ENCODE measurements at places on chromosomes 6 and 20.
A peak's percentile ranks its signal among the peaks of the same experiment; 100 is the strongest.

- no peak for DNase-seq
Observed at GRCh38 chr20:37513779-37514359, 7.2 kb upstream of the NNAT start.

- no peak for DNase-seq
Observed at GRCh38 chr6:44464527-44465310, 77.2 kb downstream of the CDC5L start.

DNA sequence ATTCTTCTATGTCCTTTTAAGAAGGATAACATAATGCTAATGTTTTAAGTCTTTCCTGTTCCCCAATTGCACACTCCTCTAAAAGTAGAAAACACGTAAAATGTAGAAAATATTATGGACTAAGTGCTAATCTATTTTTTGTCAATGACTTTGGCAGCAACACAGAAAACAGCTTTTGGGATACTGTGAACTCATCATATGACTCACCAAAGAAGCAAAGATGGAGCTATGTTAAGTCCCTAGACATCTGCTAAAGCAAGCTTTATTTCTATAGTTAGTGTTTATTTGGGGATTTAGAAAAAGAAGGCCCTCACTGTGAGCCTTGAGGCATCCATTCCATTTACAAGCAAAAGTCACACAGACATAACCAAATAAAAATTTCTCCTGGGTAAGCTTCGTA lies 23.0 kb downstream of the OPN5 start:
- DNase-seq: no peak

DNA sequence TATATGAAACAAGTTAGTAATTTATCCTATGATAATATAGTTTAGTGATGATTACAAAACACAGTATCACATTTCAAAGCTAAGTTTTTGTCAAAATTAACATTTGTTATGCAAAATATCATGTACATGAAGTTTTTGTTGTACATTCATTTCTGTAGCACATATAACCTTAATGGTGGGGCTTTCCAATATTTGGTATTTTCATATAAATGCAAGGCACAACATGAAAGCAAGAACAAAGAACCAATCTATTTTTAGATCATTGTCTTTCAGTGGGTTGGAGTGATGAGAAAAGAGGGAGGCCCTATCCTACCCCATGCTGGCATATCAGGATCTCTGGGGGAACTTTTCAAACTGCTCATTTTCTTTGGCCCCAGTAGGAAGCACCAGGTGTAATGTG lies 53.4 kb downstream of the FAM83B start:
- DNase-seq: no peak

- DNase-seq: peak; percentile 22
Observed at GRCh38 chr6:137878486-137879285, 11.6 kb downstream of the TNFAIP3 start.

DNA sequence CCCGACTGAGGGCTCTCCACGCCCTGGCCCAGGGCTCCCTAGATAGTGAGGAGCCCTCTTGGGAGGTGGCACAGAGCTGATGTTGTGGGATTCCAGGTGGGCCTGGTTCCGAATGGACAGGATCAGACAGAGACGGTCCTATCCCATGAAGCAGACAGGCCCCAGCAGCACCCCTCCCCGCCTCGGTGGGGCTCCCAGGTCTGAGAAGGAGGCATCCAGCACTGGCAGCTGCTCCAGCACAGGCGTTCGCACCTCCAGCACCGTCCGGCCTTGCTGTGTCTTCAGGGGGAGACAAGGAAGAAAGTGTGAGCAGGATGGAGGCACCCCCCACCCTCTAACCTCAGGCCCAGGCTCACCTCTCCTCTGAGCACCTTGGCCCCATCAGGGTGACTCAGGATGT lies 28.7 kb downstream of the COL11A2 start:
- DNase-seq: no peak

GRCh38 chr20:34310481-34311117 lies 7.4 kb upstream of the AHCY start:
- no peak for DNase-seq

DNA sequence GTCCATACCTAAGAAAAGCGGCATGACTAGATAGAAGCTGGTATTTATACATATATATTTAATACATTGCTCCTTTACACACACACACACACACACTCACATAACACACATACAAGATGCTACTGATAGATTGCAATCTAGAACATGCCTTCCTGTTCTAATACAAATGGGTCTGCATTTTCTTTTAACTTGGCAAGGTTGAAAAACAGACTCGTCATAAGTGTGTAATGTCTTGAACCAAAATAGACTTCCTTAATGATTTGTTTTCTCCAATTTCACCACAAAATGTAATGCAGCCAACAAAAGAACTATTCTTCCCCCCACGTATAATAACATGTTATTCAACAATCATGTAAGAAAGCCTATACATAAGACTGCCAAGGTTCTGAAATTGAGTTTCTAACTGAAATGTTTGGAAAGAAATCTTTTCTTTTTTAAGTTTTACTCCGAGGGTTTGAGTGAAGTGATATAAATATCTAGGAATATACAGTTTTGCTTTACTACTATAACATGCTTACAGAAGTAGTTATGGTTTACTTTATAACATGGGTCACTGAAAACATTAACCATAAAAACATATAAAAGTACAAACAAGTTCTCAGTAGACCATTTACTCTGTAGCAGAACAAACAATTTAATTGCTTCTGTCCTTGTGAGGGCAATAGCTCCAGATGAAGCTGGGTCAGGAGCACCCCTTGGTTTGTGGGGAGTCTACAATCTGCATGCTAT lies 207.5 kb downstream of the FOXC1 start:
- no peak for DNase-seq

- DNase-seq: no peak
Observed at GRCh38 chr6:78484198-78485064, 382.9 kb upstream of the IRAK1BP1 start.

GRCh38 chr6:125753218-125753936 lies 3.9 kb downstream of the HEY2 start:
- no peak for DNase-seq

DNA sequence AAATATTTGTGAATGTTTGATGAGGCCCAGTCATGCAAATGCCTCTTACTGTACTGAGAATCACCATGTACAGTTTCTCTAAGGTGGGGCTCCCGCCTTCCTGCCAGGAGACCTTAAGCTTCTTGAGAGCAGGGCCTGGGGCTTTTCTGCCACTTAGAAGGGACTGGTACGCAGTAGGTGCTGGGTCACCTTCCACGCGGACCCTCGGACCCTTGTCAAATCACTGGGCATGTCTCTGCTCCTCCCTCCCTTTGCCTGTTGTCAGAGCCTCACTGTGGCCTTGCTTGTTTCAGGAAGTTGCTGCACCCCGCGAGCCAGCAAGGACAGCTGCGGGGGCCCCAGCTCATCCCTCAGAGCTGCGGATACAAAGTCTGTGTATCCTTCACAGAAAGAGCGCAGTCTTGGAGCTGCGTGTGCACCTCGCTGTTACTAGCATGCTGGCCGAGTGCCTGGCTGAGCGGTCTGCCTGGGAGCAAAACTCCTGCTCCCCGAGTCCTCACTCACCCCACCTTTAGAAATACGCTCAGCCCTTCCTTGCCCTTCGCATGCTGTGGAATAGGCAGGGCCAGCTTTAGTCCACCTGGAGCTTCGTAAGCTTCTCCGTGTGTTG lies 30.7 kb upstream of the IRF4 start:
- DNase-seq: no peak

DNA sequence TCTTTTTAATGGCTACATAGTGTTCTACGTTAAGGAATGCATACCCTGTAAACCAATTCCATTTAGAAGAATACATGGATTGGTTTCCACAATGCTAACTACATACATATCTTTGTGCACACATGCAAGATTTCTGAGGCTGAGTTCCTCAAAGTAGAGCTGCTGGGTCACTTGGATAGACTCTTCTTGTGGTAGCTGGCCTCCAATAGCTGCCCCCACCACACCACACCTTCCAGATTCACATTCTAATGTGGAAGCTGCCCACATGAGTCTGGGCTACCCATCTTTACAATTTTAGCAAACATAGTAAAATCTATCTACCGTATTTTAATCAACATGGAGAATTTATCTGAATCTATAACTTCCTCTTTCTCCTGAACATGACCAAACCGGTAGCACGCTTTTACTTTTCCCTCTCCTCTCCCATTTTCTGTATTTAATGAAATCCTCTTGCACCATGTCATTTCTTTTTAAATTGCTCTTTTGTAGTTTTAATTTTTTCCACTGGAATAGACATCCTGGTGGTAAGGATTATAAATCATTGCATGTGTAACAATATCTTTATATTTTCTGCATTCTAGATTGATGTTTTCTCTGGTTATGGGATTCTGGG lies 74.7 kb upstream of the CITED2 start:
- DNase-seq: no peak

GRCh38 chr6:52230685-52231084 lies 13.6 kb downstream of the IL17F start:
- DNase-seq: no peak

DNA sequence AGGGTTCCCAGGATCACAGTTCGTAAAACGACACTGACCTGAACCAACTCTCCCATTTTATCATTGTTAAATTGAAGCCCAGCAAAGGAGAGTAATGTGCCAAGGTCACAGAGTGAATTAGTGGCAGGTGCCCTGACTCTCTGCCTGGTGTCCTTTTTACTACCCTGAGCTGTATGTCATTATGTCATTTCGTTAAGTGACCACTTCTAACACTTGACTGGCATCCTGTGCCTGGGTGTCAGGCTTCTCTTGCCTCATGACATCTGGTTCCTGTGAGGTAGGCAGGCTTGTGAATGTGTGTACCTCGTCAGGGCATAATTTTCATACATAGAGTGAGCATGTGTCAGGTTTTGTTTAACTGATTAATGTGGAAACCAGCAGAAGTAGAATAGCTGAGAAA lies 48.6 kb downstream of the RALY start:
- no peak for DNase-seq

GRCh38 chr6:147194652-147195411 lies 9.4 kb upstream of the STXBP5 start:
- no peak for DNase-seq

GRCh38 chr20:19683188-19683587 lies 74.9 kb upstream of the RIN2 start:
- DNase-seq: no peak

DNA sequence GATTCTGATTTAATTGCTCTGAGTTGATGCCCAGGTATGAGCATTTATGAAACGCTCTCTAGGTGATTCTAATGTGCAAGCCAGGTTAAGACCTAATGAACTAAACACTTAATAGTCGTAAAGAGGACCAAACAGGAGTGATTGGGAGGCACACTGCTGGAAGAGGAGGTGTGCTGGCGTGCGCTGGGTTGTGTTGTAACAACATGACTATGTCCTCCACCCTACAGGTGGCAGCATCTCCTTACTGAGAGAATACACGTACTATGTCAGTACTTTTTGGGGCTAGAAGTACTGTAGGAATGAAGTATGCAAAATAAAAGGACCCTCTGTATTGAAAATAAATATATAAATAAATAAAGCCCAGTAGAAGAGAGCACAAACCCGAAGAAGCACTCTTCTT lies 11.9 kb downstream of the C6orf89 start:
- peak; percentile 52 for DNase-seq

GRCh38 chr6:72374857-72375256 lies 247.0 kb upstream of the KCNQ5 start:
- no peak for DNase-seq

GRCh38 chr20:56358600-56359211 lies at the start of gene FAM210B:
TSS of gene FAM210B (plus strand) at chr20:56358974. CDS start at chr20:56359006, 32 bp downstream.
- DNase-seq: peak; percentile 80

- no peak for DNase-seq
Observed at GRCh38 chr6:161038229-161039031, 46.9 kb downstream of the MAP3K4 start.

DNA sequence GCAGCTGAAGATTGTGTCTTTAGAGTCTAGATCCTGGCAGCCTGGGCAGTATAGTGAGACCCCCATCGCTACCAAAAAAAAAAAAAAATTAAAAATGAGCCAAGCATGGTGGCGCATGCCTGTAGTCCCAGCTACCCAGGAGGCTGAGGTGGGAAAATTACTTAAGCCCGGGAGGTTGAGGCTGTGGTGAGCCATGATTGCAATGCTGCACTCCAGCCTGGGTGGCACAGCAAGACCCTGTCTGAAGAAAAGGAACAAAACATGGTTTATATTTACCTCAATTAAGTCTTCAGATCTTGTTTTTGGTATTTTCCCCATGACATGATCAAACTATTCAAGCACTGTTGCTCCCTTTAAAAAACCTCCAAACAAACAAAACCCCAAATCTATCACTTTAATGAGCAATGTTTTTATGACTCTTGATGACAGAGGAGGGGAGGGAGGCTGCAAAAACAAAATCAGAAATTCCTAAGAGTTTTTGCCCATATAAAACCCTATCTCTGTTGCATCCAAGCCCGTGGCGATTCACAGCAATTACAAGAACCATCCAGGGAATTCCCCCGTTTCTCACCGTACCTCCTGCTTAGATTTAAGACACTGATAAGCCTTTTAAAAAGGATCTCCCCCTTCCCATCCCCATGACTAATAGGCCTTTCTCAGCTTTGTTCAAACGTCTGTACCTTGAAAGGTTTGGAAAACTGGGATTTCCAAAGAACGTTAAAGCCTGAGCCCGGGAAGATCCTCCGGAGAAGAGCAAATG lies 259.9 kb downstream of the BMP7 start:
- DNase-seq: no peak

- DNase-seq: no peak
Observed at GRCh38 chr6:72636215-72636614, 14.4 kb downstream of the KCNQ5 start.

DNA sequence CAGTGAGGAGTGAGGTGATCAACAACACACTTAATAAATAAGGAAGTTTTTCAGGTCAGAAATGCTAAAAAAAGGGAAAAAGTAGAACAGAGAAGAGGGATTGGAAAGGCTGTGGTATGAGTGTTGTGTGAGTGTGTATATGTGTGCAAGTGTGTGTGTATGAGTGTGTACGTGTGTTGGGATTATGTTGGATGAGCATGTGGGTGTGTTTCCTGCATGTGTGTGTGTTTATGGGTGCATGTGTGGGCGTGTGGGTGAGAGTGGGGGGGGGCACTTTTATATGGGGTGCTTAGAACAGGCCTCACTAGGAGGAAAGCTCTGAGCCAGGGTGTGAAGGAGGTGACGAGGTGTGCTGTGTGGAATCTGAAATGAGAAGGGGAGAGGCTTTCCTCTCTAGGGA lies 116.8 kb upstream of the SLC22A23 start:
- no peak for DNase-seq

DNA sequence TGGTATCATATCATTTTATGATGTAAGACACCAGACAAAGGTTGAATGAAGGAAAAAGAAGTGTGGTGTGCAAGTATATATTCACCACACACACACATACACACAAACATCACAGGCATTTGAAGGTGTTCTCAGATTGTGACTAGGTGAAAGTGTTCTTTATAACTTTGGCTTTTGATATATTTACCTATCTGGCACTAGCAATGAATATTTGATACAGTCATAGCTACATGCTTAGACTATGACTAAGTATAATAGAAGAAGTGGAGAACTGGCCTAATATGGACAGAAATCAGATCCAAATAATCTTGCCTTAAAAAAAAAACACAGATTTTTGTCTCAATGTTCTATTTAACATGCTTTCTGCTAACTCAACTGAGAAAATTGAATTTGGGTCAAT lies 809.9 kb downstream of the KIF16B start:
- DNase-seq: no peak

- no peak for DNase-seq
Observed at GRCh38 chr20:53195876-53196610, 223.9 kb downstream of the TSHZ2 start.

- no peak for DNase-seq
Observed at GRCh38 chr6:15088904-15089568, 156.8 kb upstream of the JARID2 start.

All from CD4-positive, alpha-beta T cell (primary cell).